NCI-H1092 (cell line): ENCODE measurements at places on chromosomes 7 and 10.
A peak's percentile ranks its signal among the peaks of the same experiment; 100 is the strongest.

DNA sequence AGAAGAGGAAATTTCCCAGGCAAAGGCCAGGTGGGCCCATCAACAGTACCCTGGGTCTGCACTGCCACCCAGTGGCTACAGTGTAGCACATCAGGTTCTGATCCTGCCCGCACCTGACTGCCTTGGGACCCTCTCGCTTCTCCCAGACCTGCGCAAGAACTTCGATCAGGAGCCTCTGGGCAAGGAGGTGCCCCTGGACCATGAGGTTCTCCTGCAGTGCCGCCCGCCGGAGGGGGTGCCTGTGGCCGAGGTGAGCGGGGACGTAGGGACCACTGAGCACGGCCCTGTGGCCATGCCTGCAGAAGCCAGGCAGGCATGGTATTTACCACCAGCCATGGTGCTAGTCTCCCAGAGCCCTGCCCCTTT lies 33.9 kb upstream of the SLC29A3 start:
- peak; percentile 15 for DNase-seq

DNA sequence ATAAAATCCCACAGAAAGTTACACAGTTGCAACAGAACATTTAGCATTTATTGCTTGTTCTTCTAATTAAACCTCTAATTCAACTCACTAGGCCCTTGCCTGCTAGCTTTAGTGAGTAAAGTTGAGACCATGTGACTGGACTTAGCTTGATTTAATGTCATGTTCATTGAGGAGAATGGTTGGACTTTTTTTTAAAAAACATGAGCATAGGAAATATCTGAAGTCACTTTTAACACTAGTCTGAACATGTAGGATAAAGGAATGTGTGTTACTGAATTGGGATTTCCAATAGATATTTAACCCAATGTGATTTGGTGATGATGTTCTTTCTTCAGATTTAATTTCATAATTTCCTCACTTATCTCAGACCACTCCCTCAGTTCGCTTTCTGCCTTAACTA lies 24.6 kb upstream of the GLCCI1 start:
- DNase-seq, result no peak

DNA sequence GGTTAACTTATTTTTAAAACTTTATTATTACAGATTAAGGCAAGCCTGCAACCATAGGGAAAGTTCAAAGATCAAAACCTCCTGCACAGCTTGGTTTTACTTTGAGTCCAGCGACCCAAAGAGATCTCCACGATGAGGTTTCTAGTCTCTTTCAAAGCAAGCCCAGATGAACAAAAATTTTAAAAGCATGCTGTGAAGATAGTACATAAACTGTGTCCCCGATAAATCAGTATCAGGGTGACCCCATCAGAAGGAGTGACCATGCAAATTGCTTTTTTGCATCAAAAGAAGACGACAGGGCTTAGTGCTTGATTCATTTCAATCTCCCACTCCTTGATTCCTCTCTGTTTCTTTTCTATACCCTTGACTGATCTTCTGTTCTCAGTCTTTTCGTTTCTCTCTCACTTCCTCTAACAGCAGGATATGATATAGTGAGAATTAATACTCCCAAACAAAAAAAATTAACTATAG lies 16.0 kb upstream of the DNTT start:
- no peak for DNase-seq

DNA sequence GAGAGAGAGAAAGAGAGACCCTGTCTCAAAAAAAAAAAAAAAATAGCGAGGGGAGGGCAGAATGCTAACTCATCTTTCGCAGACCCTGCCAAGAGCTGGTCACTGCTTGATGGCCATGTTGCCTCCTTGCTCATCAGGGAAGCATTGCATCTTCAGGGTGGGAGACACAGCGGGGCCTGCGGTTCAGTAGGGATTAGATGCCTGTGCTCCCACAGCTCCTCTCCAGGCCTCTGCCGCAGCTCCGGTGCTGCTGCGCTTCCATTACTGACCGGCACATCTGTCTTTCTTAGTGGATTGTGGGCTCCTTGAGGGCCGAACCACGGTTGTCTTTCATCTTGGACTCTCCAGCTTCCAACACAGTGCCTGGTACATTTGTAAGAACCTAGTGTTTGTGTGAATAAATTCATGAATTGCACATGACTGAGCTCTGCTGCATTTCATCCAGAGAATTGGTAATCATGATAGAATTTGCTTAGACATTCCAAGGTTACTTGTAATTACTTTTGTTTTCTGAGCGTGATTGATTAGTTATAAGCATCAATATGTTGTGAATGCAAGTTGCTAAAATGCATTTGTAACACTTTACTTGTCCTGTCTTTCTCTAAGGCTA lies 16.8 kb downstream of the HK1 start:
- DNase-seq, result no peak

- no peak for DNase-seq
These were observed 46.8 kb downstream of the VIPR2 start for GRCh38 chr7:159097661-159098423.

GRCh38 chr10:122475100-122475499 lies 13.7 kb downstream of the HTRA1 start:
- no peak for DNase-seq

DNA sequence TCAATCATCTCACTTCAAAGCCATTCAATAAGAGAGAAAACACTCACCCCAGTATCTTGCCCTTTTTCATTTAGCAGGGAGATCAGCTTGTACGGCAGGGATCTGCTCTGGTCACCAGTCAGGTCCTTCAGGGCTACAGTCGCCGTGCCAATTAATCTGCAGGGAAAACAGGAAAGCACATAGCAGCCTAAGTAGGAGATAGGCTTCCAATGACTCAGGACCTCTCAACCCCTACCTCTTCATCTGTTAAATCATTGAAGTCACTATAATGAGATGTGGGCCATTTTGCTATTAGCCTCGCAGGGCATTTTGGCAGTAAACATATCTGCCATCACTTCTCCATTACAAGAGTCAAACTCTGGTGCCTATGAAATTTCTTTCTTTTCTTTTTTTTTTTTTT lies 50.8 kb downstream of the MYOF start:
- no peak for DNase-seq

DNA sequence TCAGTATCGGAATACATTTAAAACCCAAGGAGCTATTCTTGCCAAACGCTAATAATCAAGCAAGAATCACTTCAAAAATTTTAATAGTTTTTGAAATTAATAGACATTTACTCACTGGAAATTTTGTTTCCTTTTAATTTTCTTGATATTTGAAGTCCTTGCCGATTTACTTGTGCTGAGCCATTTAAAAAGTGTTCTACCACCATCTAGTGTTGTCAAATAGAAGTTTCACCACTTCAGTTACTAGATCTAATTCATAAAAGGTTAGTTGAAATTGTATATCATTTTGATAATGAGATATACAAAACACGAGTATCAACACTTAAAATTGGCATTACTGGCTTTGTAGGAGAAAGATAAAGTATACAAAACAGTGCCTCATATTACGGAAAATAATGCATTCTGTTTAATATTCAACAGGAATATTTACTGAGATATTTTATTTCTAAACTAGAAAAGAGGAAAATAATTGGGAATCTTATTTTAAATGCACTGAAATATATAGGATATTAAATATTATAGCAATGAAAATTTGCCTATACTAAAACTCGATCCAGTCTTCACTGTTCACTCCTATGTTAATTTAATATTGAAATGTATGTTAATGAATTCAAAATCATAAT lies 664.8 kb upstream of the SEMA3D start:
- peak; percentile 8 for DNase-seq

- DNase-seq, result no peak
These were observed 75.5 kb upstream of the CREB5 start for GRCh38 chr7:28336806-28337205.

- no peak for DNase-seq
These were observed 272.7 kb downstream of the HDAC9 start for GRCh38 chr7:18768256-18768655.

- DNase-seq, result no peak
These were observed 13.6 kb downstream of the EIF4EBP2 start for GRCh38 chr10:70417568-70417967.

- no peak for DNase-seq
These were observed 45.4 kb downstream of the CPVL start for GRCh38 chr7:29100924-29101323.

DNA sequence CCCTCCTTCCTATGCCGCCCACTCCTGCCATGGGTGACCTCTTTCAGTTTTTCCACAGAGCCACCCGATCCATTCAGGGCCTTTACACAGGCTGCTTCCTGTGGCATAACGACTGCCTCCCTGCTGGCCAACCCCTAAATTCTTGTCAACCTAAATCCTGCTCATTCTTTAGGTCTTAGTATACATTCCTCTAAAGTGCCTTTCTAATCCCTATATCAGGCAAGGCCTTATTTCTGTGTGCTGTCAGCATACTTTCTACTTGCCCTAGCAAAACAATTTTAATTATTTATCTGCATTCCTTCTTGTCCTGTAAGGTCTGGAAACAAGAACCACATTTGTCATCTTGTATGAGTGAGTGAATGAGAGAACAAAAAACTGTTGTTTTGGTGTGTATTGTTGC lies 132.4 kb downstream of the DNAH11 start:
- no peak for DNase-seq

DNA sequence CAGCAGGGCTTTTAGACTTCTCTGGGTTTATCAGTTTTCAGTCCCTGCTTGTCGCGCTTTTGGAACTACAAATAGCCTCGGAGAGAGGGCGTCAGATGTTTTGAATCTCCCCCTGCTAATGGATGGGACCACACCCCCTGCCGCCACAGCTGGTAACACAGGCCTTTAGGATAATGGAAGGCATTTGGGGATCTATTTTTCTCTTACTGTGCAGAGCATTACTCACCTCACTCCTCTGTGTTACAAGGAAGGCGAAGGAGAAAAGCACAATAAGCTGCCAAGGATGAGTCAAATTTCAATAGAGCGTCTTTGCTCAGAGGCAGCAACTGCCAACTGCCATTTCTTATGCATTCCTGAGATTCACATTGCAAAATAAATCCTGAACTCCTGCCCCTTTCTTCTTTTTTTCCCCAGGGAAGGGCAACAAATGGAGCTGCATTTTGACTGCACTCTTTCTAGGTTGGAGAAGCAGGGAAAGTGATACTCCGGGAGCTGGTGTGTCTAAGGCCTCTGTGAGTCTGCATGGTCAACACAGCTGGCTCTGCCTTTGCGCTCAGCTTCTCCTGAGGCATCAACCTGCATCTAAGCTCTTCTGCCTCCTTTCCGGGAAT lies 31.5 kb upstream of the SMNDC1 start:
- no peak for DNase-seq

DNA sequence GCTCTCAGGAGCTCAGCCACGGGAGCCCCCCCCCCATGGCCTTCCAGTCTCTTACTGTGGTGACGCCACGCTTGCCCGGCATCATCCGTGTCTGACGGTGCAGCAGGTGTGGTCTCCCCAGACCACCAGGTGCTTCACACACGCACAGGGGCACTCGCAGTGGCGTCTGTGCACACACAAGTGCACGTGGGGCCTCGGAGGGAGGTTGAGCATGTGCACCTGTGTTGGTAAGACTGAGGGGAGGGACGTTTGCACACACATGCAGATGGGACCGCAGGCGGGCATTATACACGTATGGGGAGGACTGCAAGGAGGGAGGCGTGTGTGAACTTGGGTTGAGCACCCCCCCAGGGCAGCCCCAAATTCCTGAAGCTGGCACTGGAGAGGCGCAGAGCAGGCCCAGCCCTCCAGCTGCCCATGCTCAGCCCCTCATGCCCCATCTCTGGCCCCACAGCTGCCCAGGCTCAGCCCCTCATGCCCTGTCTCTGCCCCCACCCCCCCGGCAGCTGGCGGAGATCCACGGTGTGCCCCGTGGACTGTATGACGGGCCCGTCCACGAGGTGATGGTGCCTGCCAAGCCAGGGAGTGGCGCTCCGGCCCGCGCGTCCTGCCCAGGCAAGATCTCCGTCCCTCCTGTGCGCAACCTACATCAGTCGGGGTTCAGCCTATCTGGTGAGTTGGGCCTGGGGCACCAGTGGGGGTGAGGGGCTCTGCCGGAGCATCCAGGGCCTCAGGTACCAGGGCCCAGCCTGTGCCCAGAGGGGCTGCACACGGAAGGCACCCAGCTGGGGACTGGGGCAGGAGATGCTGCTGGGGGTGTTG lies 16.7 kb downstream of the DPYSL4 start:
- DNase-seq, result no peak

- no peak for DNase-seq
These were observed 33.0 kb downstream of the BTBD16 start for GRCh38 chr10:122304054-122304579.

- no peak for DNase-seq
These were observed 93.6 kb downstream of the HIBADH start for GRCh38 chr7:27569106-27569505.

- peak; percentile 23 for DNase-seq
These were observed 198.2 kb downstream of the MLLT10 start for GRCh38 chr10:21732067-21732772.

DNA sequence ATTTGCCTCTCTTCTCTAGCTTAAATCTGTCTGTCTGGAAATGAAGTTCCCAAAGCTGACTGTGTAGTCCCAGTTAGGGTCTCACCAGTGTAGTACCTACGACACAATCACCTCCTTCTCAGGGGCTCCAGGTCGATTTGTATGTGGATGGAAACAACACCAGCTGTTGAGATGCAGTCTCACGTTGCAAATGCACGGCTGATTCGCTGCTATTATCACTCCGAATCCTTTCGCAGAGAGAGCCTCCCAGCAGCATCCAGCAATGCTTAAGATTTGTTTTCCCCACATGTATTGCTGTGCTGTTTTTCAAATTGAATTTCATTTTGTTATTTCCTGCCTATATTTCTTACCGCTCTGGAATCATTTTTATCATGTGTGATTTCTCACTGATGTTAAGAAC lies 16.3 kb downstream of the VSTM4 start:
- DNase-seq, result no peak

- DNase-seq, result no peak
These were observed 76.2 kb upstream of the TMEM168 start for GRCh38 chr7:112866424-112866823.

- DNase-seq, result no peak
These were observed 136.4 kb upstream of the ASAH2 start for GRCh38 chr10:50387732-50388073.

- no peak for DNase-seq
These were observed 47.3 kb downstream of the RSBN1L start for GRCh38 chr7:77743518-77743917.

DNA sequence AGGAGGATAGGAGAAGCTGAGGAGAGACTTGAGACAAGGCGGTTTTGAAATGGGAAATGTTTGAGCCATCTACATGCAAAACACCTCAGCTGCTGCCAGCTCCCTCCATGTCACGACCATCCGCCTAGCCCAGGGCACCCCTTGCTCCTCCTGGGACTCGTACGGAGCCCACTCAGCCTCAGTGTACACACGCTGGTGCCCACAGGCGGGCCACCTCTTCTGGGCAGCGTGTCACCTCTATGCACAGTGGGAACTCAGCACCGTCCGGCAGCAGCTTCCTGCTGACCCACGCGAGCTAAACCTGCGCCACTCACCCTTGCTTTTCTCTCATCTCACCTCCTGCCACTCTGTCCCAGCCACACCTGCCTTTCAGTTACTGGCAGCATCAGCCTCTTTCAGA lies 108.3 kb downstream of the GALNT11 start:
- no peak for DNase-seq
